IPS-NIHi11 (cell line): ENCODE measurements at places on chromosomes 5 and 9.

- DNase-seq = peak; percentile 88
Measured at GRCh38 chr5:157328277-157328912, 62.5 kb downstream of the CYFIP2 start.

DNA sequence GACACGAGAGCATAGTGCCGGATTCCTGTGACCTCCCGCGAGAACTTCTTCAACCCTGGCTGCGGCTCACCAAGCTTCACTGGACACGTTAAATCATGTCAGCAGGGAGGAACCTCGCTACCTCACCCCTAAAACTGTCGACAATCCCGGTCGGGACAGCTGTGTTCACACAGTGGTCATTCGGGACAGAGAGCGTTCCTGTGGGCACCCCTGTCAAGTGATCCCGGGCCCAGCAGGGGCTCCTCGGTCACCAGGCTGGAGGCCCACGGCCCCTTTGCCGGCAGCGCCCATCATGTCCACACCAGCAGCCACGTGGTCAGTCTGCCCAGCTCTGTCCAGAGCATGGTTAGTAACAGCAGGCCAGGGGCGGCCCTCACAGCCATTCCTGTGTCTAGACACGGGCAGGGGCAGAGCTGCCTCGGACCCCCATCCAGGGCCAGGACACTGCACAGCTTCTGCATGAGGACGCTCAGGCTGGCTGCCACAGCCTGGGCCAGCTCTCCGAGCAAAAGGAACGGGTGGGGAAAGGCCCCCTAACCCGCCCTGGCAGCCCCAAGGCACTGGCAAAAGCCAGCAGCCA, 3.5 kb downstream of the INPP5E start:
- no peak for DNase-seq

GRCh38 chr9:117080765-117081390, 334.0 kb downstream of the ASTN2 start:
- DNase-seq = peak; percentile 30

DNA sequence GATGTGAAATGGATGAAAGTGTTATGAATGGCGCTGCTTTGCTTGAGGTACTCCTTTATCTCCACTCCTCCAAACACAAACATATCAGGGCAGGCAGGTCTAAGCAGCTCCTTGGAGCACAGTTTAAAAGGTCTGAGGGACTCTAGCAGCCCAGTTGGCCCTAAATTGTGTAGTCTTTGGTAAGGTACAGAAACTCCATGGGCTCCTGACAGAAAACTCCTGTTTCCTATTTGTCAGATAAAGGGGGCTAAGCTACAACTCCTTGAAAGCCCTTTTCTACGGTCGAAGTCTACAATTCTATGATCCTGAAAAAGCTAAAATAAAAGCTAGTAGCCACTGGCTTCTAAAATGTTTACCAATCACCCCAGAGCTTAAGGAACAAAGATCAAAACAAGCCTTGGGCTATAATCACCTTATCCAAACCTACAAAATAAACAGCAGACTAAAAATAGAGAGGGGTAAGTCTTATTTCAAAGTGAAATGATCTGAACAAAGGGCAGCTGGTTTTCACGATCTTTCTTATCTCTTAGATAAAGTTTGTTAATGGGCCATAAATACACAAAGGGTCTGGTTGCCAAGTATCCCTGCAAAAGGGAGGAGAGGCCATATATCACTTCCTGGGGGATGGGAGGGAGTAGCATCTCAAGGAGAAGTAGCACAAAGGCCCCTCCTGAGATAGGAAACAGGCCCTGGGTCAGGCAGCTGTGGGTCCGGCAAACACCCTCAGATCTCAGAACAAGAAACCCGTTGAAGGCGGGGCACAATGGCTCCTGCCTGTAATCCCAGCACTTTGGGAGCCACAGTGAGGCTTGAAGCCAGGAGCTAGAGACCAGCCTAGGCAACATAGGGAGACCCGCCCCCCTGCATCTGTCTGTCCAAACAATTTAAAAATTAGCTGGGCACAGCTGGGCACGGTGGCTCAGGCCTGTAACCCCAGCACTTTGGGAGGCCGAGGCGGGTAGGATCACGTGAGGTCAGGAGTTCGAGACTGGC, 28.3 kb upstream of the DENND4C start:
- peak; percentile 36 for DNase-seq

- DNase-seq = no peak
Measured at GRCh38 chr5:136999787-137000186, 499.3 kb downstream of the SPOCK1 start.

DNA sequence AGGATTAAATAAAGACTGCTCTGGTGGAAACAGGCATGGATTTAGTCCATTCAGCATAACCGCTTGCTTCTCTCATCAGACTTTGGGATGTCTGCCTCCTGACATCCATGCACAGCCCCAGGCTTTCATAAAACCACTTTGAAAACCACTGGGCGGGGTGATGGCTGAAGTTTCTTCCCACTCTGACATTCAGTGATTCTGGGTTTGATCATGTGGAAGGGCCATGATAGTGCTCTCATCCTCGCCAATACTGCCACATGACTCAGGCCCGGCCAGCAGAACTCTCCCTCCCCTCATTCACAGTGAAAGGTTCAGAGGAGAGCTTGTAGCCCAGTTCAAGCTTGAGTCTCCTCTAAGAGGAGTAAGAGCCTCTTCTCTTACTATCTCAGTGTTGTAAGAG, 29.6 kb upstream of the GLRA1 start:
- DNase-seq = no peak

GRCh38 chr9:130921300-130921988, 17.6 kb downstream of the FIBCD1 start:
- no peak for DNase-seq

DNA sequence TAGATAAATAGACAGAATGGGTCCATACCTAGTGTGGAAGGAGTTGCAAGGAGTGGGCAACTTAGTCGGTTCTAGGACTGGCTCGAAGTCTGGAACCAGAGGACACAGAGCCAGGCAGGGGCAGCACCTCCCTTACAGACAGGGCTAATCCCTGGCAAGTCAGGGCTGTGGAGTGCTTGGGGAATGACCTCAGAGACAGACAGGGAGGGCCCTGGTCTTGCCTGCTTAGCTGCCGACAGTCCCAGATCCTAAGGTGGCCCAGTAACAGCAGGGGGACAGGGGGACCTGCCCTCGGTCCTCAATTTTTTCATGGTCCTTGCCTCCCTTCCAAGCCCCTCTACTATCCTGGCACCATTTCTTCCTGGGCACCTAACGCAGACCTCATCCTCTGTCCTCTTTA, 222.4 kb upstream of the TNC start:
- DNase-seq = no peak

GRCh38 chr5:67435032-67435431, 238.4 kb upstream of the CD180 start:
- no peak for DNase-seq

- peak; percentile 72 for DNase-seq
Measured at GRCh38 chr9:37415011-37415719, 7.3 kb upstream of the GRHPR start.

DNA sequence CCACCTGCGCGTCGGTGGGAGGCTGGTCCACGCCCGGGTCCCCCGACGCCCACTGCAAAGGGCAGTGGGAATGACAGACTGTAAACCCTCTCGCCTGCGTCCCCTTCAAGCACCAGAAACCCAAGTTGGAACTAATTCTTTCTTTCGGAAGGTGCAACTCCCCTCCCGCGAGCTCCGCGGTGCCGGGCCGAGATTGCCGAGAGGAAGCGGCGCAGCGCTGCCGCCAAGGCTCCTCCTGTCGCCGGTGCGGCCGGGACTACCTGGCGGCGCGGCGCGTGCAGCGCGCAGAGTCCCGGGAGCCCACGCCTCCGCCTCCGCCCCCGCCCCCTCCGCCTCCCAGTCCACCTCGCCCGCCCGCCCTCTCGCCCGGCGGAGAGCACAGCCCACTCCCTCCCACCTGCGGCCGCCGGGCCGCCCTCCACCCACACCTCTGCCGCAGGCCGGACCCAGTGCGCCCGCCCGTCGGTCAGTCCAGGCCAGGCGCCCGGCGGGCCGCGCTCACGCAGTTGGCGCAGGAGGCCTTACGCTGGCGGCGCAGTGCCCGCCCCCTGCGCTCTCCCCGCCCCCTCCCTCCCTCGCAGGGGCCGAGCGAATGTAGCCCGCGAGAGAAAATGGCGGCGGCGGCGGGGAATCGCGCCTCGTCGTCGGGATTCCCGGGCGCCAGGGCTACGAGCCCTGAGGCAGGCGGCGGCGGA, at the start of gene MAP3K1:
Gene MAP3K1, plus strand, starts transcription at position 587 of the 695 bp plus-strand sequence. Its CDS starts 25 bp downstream, at position 612.
- peak; percentile 89 for DNase-seq

DNA sequence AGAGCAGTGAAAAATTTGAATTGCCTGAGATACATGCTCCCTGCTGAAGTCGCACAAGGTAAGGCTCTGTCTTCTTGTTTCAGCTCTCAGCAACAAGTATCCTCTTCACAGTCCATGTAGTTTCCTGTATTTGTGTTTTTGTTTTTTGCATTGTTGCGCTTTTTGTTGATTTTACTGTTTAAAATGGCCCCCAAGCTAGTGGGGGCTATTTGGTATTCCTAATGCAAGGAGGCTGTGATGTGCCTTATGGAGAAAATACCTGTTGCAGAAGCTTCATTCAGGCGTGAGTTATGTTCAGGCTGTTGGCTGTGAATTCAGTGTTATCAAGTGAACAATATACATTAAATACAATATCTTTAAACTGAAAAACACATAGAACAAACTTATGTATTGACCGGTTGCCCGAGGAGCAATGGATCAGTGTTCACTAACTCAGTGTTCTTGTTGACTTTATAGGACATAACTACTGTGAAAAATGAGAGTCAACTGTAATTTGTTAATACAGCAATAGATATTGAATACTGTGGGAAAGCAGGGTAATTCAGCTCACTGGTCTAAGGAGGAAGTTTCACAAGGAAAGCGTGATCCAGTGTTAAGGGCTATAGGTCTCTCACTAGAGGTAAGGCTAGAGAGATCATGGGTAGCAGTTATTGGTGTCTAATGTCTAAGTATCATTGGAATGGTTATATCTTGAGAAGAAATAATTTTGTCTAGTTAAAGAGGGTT, 150.5 kb downstream of the GCNT1 start:
- no peak for DNase-seq

- no peak for DNase-seq
Measured at GRCh38 chr9:80197661-80198060, 625.9 kb downstream of the TLE4 start.

- peak; percentile 80 for DNase-seq
Measured at GRCh38 chr5:141814064-141814964, 63.9 kb downstream of the PCDH1 start.

GRCh38 chr9:121746866-121747265, 95.4 kb downstream of the DAB2IP start:
- no peak for DNase-seq

GRCh38 chr9:69519470-69520240, 152.5 kb downstream of the APBA1 start:
- DNase-seq = no peak

GRCh38 chr5:129051283-129051682, 43.3 kb upstream of the ISOC1 start:
- DNase-seq = no peak

GRCh38 chr5:155434681-155435080, 421.1 kb downstream of the KIF4B start:
- no peak for DNase-seq

GRCh38 chr5:34610546-34610945, 45.6 kb upstream of the RAI14 start:
- no peak for DNase-seq

- no peak for DNase-seq
Measured at GRCh38 chr9:8783941-8784340, 984.4 kb upstream of the DMAC1 start.

DNA sequence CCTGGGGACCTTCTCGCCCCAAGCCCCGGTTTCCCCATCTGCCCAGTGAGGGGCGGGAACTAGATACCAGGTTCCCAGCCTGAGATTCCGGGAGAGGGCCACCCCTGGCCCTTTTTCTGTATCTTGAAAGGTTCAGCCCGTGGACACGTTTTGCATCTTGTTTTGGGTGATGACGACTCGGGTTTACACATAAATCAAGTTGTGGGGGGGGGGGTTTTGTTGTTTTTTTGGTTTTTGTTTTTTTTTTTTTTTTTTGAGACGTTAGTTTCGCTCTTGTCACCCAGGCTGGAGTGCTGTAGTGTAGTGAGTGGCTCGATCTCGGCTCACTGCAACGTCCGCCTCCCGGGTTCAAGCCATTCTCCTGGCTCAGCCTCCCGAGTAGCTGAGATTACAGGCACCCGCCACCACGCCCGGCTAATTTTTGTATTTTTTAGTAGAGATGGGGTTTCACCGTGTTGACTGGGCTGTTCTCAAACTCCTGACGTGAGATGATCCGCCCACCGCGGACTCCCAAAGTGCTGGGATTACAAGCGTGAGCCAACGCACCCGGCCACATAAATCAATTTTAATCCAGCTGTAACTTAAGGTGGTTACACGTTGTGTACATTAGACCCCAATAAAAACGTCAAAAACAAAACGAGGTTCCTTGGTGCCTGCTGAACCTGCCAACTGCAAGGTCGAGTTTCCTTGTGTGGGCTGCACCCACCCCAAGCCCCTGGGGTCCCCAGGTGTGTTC, 1.1 kb upstream of the BRD3 start:
- DNase-seq = no peak
